Uterus (tissue), 4 donors: ENCODE measurements at places on chromosomes 11 and 22. TPM values are rescaled to one million over a fixed set of nuclear protein-coding genes. Genes with fewer than 3 reads are reported as not detected.
A peak's percentile ranks its signal among the peaks of the same experiment; 100 is the strongest.

C11orf42 gene
- total RNA-seq = not detected

GPR83 gene
- 0.28 TPM for total RNA-seq

GRCh38 chr11:16750417-16750816, 12.0 kb downstream of the C11orf58 start:
- DNase-seq = no peak
- H3K27me3 ChIP-seq = no peaks in the 10 kb centered on the region
- no peaks in the 10 kb centered on the region for H3K36me3 ChIP-seq
- no peak overlapping the region for H3K4me3 ChIP-seq
- H3K27ac ChIP-seq = no peak overlapping the region

DNA sequence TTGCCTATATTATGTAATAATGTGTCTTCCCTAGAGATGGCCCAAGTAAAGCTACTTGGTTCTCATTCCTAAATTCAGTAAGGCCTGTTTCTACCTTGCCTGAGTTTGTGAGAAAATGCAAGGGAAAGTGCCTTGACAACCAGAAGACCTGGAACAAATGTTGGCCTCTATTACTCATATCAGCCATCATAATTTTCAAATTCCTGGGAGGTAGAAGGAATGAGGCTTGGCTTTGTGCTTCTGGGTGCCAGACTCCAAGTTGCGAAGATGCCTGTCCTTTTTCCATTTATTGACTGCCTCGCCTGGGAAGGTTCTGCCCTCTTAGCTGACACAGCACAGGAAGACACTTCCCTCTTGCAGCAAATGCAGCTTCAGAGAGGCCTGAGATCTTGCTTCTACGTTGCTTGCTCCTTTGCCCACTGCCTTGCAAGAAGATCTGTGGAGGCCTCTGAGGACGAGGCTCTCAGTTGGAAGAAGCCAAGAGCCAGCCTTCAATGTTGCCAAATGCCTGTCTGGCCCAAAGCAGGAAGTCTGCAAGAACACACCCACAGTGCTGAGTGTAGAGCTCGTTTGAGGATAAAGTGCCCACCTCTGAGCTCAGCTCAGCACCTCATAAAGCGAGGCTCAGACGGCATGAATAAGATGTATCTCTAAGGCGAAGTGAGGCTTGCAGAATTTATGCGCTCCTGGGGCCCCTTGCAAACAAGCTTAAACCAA, 120.1 kb downstream of the GALNT18 start:
- H3K27ac ChIP-seq = no peak overlapping the region
- DNase-seq = no peak
- no peak overlapping the region for H3K4me3 ChIP-seq
- no peaks in the 10 kb centered on the region for H3K36me3 ChIP-seq
- H3K27me3 ChIP-seq = no peaks in the 10 kb centered on the region

- H3K4me1 ChIP-seq = no peaks in the 10 kb centered on the region
- H3K27me3 ChIP-seq = no peaks in the 10 kb centered on the region
These were observed 29.3 kb upstream of the CBX7 start for GRCh38 chr22:39181778-39182177.

OR8D4 gene
- not detected for total RNA-seq

- no peaks in the 10 kb centered on the region for H3K4me1 ChIP-seq
- no peak overlapping the region for H3K4me3 ChIP-seq
- H3K36me3 ChIP-seq = no peaks in the 10 kb centered on the region
These were observed 74.2 kb upstream of the MS4A8 start for GRCh38 chr11:60625262-60625661.

LARGE1 gene
- total RNA-seq = 82.1 TPM

GRCh38 chr11:20111871-20112270, 48.4 kb downstream of the DBX1 start:
- no peak for DNase-seq
- H3K36me3 ChIP-seq = no peaks in the 10 kb centered on the region
- peak overlapping the region; percentile 84 for H3K27ac ChIP-seq
- H3K4me1 ChIP-seq = no peaks in the 10 kb centered on the region
- no peaks in the 10 kb centered on the region for H3K27me3 ChIP-seq
- H3K4me3 ChIP-seq = no peak overlapping the region

- no peaks in the 10 kb centered on the region for H3K27me3 ChIP-seq
- H3K4me1 ChIP-seq = no peaks in the 10 kb centered on the region
- no peak overlapping the region for H3K4me3 ChIP-seq
- H3K27ac ChIP-seq = no peak overlapping the region
These were observed 518.0 kb downstream of the DLG2 start for GRCh38 chr11:85109141-85109540.

GRCh38 chr11:131178596-131178995, 191.8 kb upstream of the NTM start:
- no peaks in the 10 kb centered on the region for H3K27me3 ChIP-seq
- H3K27ac ChIP-seq = no peak overlapping the region
- H3K4me1 ChIP-seq = no peaks in the 10 kb centered on the region

INS gene
- total RNA-seq = not detected

NDUFS8 gene
- 90.7 TPM for total RNA-seq

NRXN2 gene
- 22.9 TPM for total RNA-seq

GRCh38 chr11:96106645-96107044, 182.7 kb upstream of the MTMR2 start:
- H3K27me3 ChIP-seq = no peaks in the 10 kb centered on the region
- no peaks in the 10 kb centered on the region for H3K36me3 ChIP-seq
- H3K4me1 ChIP-seq = no peaks in the 10 kb centered on the region
- no peak overlapping the region for H3K27ac ChIP-seq
- H3K4me3 ChIP-seq = no peak overlapping the region
- no peak for DNase-seq

- H3K4me1 ChIP-seq = no peaks in the 10 kb centered on the region
- no peaks in the 10 kb centered on the region for H3K27me3 ChIP-seq
- no peaks in the 10 kb centered on the region for H3K36me3 ChIP-seq
- no peak overlapping the region for H3K27ac ChIP-seq
These were observed 189.6 kb upstream of the E2F8 start for GRCh38 chr11:19430346-19430745.

CABP4 gene
- total RNA-seq = not detected

RAB3IL1 gene
- 60.3 TPM for total RNA-seq

GRCh38 chr11:45568049-45568448, 97.4 kb downstream of the CHST1 start:
- DNase-seq = no peak
- no peaks in the 10 kb centered on the region for H3K27me3 ChIP-seq
- no peaks in the 10 kb centered on the region for H3K4me1 ChIP-seq
- no peak overlapping the region for H3K4me3 ChIP-seq

DNA sequence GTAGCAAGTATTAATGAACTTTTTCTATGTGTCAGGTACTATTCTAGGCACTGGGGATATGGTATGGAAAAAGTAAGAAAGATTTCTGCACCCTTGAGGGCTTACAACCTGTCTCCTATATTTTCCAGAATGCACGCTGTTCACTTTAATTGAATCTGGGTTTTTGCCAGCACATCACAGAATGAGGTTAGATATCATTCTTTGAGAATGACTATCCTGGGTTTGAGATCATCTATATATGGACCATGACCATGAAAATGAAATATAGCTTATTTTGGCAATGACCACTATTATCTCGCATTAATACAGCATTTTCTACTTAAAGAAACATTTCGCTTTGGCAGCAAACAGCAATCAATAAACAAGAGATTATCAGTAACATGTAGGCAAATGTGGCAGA, 46.9 kb downstream of the C11orf71 start:
- no peak overlapping the region for H3K27ac ChIP-seq
- H3K4me1 ChIP-seq = no peaks in the 10 kb centered on the region
- H3K4me3 ChIP-seq = no peak overlapping the region
- DNase-seq = no peak
- H3K36me3 ChIP-seq = no peaks in the 10 kb centered on the region
- no peaks in the 10 kb centered on the region for H3K27me3 ChIP-seq

DNA sequence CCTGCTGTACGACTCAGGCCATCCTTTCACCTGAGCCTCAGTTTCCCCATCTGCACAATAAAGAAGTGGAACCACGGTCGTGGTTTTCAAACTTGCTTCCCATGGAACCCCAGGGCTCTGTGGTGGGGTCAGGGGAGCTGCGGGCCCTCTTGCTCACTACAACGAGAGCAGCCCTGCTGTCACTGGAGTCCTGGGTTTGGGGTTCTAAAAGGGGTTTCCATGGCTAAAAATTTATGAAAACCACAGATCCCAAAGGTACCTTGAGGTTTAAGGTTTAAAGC, 45.4 kb upstream of the CARS1 start:
- no peak overlapping the region for H3K27ac ChIP-seq
- H3K36me3 ChIP-seq = no peaks in the 10 kb centered on the region
- no peaks in the 10 kb centered on the region for H3K4me1 ChIP-seq

APOL5 gene
- total RNA-seq = not detected

- H3K4me3 ChIP-seq = no peak overlapping the region
- no peaks in the 10 kb centered on the region for H3K27me3 ChIP-seq
- H3K36me3 ChIP-seq = no peaks in the 10 kb centered on the region
- DNase-seq = no peak
- no peak overlapping the region for H3K27ac ChIP-seq
These were observed 82.8 kb upstream of the E2F8 start for GRCh38 chr11:19323502-19323901.

- H3K27me3 ChIP-seq = peaks cover 12% of the 10 kb centered on the region
- DNase-seq = no peak
- no peaks in the 10 kb centered on the region for H3K36me3 ChIP-seq
- H3K4me3 ChIP-seq = no peak overlapping the region
These were observed 10.3 kb upstream of the RAC2 start for GRCh38 chr22:37254209-37254866.

DNA sequence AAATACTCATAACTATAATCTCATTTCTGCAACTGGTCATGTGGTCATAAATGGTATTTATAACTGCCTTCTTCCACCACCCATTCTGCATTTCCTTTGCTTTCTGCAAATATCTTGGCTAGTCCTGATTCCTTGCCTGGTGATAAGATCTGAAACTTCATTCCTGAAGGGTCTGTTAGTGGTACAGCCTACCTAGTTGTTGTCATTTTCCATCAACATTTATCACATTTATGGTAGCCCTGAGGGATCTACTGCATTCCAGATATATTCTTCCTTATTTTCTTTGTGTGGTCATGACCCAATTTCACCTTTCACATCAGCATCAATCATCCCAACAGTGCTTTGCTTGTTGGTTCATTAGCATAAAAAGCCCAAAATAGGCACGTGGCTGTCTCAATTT, 50.1 kb downstream of the DDX6 start:
- H3K4me1 ChIP-seq = no peaks in the 10 kb centered on the region
- no peak overlapping the region for H3K4me3 ChIP-seq
- no peaks in the 10 kb centered on the region for H3K36me3 ChIP-seq
- no peak for DNase-seq
- H3K27me3 ChIP-seq = no peaks in the 10 kb centered on the region
- no peak overlapping the region for H3K27ac ChIP-seq

TIMP3 gene
- 192 TPM for total RNA-seq

GRCh38 chr11:118928870-118929500, 3.3 kb upstream of the BCL9L start:
- no peaks in the 10 kb centered on the region for H3K36me3 ChIP-seq
- peak; percentile 70 for DNase-seq
- no peaks in the 10 kb centered on the region for H3K4me1 ChIP-seq
- no peaks in the 10 kb centered on the region for H3K27me3 ChIP-seq
- H3K4me3 ChIP-seq = peak overlapping the region; percentile 90
- H3K27ac ChIP-seq = peak overlapping the region; percentile 99

VSIG10L2 gene
- total RNA-seq = not detected

- no peak for DNase-seq
- H3K27ac ChIP-seq = no peak overlapping the region
- H3K27me3 ChIP-seq = peaks cover 12% of the 10 kb centered on the region
- H3K4me1 ChIP-seq = no peaks in the 10 kb centered on the region
These were observed 5.9 kb downstream of the DBX1 start for GRCh38 chr11:20154381-20154780.

GRCh38 chr11:11044137-11044855, 186.4 kb upstream of the ZBED5 start:
- H3K4me3 ChIP-seq = no peak overlapping the region
- no peaks in the 10 kb centered on the region for H3K27me3 ChIP-seq
- DNase-seq = no peak
- H3K27ac ChIP-seq = peak overlapping the region; percentile 39
- H3K4me1 ChIP-seq = peaks cover 10% of the 10 kb centered on the region

TRIM48 gene
- total RNA-seq = not detected

BTG4 gene
- total RNA-seq = not detected

GRCh38 chr22:37279331-37280181, 2.8 kb upstream of the CYTH4 start:
- H3K27ac ChIP-seq = no peak overlapping the region
- no peak overlapping the region for H3K4me3 ChIP-seq
- H3K27me3 ChIP-seq = no peaks in the 10 kb centered on the region
- H3K36me3 ChIP-seq = no peaks in the 10 kb centered on the region

DNA sequence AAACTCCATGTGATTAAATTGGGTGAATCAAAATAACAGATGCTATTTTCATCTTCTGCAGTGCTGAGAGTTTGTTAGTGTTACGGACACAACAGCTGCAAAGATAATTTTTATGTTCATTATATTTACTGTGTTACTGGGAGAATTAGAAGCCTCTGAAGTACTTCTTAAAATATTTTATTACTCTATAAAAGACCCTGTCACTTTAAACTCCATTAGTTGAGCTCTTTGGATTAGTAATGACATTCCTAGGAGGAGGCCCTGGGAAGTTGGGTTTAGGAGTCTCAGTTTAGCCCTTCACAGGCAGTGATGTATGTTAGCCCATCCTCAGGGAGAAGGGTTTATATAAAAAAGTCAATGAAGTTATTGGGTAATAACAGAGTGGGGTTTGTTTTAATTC, 596.7 kb downstream of the JRKL start:
- H3K27me3 ChIP-seq = no peaks in the 10 kb centered on the region
- no peaks in the 10 kb centered on the region for H3K36me3 ChIP-seq
- no peak for DNase-seq
- H3K4me1 ChIP-seq = no peaks in the 10 kb centered on the region

GRCh38 chr22:30408388-30409102, 11.7 kb downstream of the SEC14L2 start:
- no peaks in the 10 kb centered on the region for H3K27me3 ChIP-seq
- no peaks in the 10 kb centered on the region for H3K36me3 ChIP-seq
- H3K27ac ChIP-seq = no peak overlapping the region
- no peak for DNase-seq
- H3K4me3 ChIP-seq = no peak overlapping the region

DNA sequence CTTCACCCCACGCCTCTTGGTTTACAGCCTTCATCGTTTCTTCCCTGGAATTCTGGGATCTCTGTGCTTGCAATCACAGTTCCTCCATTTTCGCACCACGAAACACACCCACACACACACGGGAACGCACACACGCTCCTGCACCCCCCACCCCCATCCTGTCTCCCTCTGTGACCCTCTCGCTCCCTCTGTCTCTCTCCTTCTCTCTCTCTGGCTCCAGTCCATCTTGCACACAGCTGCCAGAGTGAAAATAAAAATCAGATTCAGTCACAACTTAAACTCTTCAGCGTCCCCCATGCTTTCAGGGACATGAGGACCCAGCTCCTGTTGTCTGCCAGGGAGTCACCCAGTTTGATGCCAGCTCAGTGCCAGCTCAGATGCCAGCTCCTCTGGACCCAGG, 3.0 kb downstream of the GAL start:
- H3K4me1 ChIP-seq = peaks cover 11% of the 10 kb centered on the region
- no peak overlapping the region for H3K4me3 ChIP-seq
- no peak overlapping the region for H3K27ac ChIP-seq
- peaks cover 9% of the 10 kb centered on the region for H3K27me3 ChIP-seq

SLC7A4 gene
- 0.35 TPM for total RNA-seq

MRPL48 gene
- total RNA-seq = 6.8 TPM

EIF4G2 gene
- total RNA-seq = 726 TPM

MAPK1 gene
- total RNA-seq = 62.8 TPM
